ENCODE measurements at places on chromosomes 7 and 10. TPM values are rescaled to one million over a fixed set of nuclear protein-coding genes. Genes with fewer than 3 reads are reported as not detected.
A peak's percentile ranks its signal among the peaks of the same experiment; 100 is the strongest.

GRCh38 chr10:100020886-100021253, 11.1 kb upstream of the DNMBP start:
- H3K27me3 ChIP-seq, result no peaks in the 10 kb centered on the region
- no peak overlapping the region for H3K27ac ChIP-seq
- H3K4me3 ChIP-seq, result peak overlapping the region; percentile 19
- no peak for DNase-seq

DNA sequence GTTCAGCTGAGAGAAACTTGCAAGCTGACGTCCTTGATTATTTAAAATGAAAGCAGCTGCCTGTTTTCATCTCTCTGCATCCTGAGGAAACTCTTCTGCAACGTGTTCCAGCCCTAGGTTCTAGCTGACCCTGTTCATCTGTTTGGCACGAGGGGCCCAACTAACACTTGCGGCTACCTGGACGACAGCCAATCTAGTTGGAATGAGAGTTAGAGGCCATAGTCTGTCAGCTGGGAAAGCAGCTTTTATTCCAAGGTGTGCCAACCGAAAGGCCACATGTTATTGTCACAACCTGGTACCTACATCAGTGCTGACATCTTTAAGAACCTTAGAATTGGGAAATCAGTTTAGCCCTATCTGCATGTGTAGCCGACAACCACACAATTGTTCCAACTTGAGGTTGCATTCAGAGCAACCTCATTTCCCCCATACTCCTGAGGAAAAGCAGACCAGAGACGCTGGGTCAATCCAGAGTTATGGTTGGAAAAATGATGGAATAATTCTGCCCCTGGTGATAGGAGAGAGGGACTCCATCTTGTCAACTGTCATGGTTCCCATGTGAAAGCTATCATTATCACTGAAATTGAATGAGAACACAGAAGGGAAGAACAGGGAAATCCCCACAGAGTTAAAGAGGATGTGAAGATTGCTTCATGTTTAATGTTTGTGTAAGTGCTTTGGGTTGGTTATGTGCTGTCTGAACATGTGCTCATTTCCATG, 121.6 kb downstream of the EGFR start:
- DNase-seq, result no peak
- no peaks in the 10 kb centered on the region for H3K36me3 ChIP-seq
- no peak overlapping the region for H3K4me3 ChIP-seq
- peaks cover 9% of the 10 kb centered on the region for H3K27me3 ChIP-seq

The NUTM2A gene
- total RNA-seq, result 1.0 TPM

GRCh38 chr10:103757531-103758293, 97.7 kb downstream of the SH3PXD2A start:
- H3K27me3 ChIP-seq, result peaks cover 37% of the 10 kb centered on the region
- peaks cover 2% of the 10 kb centered on the region for H3K4me1 ChIP-seq
- H3K4me3 ChIP-seq, result no peak overlapping the region

The GPR26 gene
- not detected for total RNA-seq

DNA sequence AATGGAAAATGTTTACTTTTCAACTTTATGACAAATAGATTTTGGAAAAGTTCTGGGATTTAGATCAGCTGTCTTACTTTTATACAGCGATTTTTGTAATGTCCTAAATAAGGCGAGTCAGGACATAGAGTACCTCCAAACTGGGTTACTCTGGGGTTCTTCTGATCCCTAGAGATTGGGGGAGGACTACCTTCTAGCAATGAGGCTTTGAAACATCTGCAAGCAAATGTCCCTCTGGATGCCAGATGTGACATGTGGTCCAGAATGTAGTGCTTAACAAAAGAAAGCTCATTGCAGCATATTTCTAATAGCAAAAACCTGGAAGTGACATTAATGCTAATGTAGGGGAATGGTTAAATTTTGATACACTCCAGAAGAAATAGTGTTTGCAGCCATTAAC, 36.1 kb downstream of the ABRAXAS2 start:
- peaks cover 50% of the 10 kb centered on the region for H3K36me3 ChIP-seq
- no peak for DNase-seq
- no peaks in the 10 kb centered on the region for H3K27me3 ChIP-seq
- no peak overlapping the region for H3K4me3 ChIP-seq
- no peaks in the 10 kb centered on the region for H3K4me1 ChIP-seq

DNA sequence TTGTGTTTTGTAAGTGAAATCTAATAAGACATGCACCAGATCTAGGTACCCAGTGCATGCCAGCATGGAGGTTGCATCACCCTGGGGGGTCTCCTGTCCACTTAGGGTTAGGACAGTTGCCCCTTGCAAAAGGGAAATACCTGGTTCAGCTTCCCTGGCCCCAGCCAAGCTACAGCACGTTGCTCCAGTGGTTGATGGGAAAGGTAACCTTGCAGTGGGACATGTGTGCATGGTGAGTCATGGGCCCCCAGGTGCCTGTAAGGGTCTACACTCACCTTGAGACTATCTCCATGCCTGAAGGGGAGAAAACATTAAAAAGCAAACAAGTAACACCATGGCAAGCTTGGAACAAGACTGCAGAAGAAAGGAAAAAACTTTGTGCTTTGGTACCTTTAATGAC, 143.9 kb downstream of the LSM5 start:
- no peaks in the 10 kb centered on the region for H3K4me1 ChIP-seq
- no peaks in the 10 kb centered on the region for H3K36me3 ChIP-seq
- no peak overlapping the region for H3K27ac ChIP-seq
- DNase-seq, result no peak

DNA sequence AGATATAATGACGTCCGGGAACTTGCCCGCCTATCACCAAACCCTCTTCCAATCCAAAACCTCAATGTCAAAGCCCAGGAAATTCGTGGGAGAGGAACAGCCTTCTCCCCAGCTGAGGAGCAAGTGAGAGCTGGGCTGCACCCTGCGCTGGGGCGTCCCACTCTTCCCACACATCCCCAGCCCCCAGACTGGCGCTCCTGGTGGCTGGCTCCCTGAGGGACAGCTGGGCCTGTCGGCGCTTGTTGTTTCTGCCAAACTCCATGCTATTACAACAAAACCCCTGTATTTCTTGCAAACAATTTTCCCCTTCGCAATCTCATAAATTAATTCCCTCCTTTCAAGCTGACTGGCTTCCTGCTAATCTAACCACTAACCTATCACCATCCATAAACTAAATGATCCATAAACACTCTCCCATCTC, 53.0 kb downstream of the GRID1 start:
- no peak overlapping the region for H3K4me3 ChIP-seq
- no peak for DNase-seq
- no peak overlapping the region for H3K27ac ChIP-seq
- no peaks in the 10 kb centered on the region for H3K36me3 ChIP-seq

The GJC3 gene
- not detected for total RNA-seq

- H3K27ac ChIP-seq, result no peak overlapping the region
- no peak for DNase-seq
- no peak overlapping the region for H3K4me3 ChIP-seq
- no peaks in the 10 kb centered on the region for H3K4me1 ChIP-seq
- no peaks in the 10 kb centered on the region for H3K36me3 ChIP-seq
- H3K27me3 ChIP-seq, result peaks cover 7% of the 10 kb centered on the region
Measured at GRCh38 chr10:58414270-58415041, 29.2 kb downstream of the TFAM start.

DNA sequence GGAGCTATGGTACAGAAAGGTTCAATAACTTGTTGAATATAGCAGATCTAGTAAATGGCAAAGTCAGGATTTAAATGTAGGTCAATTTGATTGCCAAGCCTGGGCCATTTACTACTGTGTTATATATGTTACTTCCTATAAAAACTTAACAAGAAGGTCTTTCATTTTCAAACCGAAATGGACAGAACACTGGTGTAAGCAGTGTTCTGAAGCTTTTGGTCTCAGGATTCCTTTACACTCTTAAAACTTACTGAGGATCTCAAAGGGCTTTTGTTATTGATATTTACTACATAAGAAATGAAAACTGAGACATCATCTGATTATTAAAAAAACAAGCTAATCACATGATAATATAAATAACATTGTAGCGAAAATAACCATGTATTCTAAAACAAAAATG, 114.7 kb downstream of the PTEN start:
- no peak overlapping the region for H3K27ac ChIP-seq
- DNase-seq, result no peak
- peaks cover 24% of the 10 kb centered on the region for H3K4me1 ChIP-seq
- no peaks in the 10 kb centered on the region for H3K36me3 ChIP-seq
- no peak overlapping the region for H3K4me3 ChIP-seq
- no peaks in the 10 kb centered on the region for H3K27me3 ChIP-seq

DNA sequence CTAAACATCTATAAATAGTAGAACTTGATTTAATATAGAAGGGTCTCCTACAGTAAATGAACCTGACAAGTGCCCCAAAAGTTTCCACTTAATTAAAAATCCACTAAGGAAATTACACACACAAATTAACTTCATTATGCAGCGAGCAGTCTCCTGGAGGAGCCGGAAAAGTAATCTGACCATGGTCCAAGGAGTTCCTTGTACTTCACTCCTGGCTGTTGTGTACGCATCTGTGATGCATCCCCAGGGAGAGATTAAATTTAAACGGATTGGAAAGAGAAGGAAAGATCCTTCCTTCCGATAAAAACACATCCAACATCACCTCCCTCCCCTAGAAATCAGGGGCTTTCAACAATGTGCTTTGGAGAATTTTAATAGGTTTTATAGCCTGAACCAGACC, 85.5 kb downstream of the PARD3 start:
- H3K27me3 ChIP-seq, result peaks cover 2% of the 10 kb centered on the region
- no peak overlapping the region for H3K4me3 ChIP-seq
- H3K36me3 ChIP-seq, result no peaks in the 10 kb centered on the region
- DNase-seq, result no peak
- no peak overlapping the region for H3K27ac ChIP-seq

DNA sequence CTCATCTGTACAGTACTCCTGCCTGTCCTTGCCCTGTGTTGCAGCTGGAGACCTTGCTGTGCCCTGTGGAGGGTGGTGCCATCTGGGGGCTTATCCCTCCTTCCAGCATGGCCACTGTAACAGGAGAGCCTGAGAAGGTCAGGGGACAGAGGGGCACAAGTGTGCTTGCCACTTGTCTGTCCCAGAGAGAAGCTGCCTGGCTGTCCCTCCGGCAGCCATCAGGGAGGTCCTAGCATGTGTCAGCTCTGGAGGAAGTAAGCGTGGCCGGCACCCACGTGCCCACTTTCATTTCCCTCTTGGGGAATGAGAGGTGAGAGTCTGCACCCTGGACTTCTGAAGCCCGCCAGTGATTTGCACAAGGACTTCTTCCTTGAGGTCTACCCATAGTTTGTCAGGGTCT, 97.0 kb upstream of the PPIF start:
- peak; percentile 63 for DNase-seq
- H3K4me1 ChIP-seq, result peaks cover 100% of the 10 kb centered on the region
- H3K27me3 ChIP-seq, result no peaks in the 10 kb centered on the region

The CRYGN gene
- total RNA-seq, result not detected

The CYP3A4 gene
- not detected for total RNA-seq

- no peaks in the 10 kb centered on the region for H3K27me3 ChIP-seq
- H3K36me3 ChIP-seq, result peaks cover 70% of the 10 kb centered on the region
- H3K4me1 ChIP-seq, result peaks cover 56% of the 10 kb centered on the region
- peak overlapping the region; percentile 74 for H3K27ac ChIP-seq
- DNase-seq, result no peak
Measured at GRCh38 chr10:95264227-95265051, 26.4 kb downstream of the PDLIM1 start.

The GPR15LG gene
- not detected for total RNA-seq

GRCh38 chr10:1180071-1180730, 124.0 kb downstream of the WDR37 start:
- no peak overlapping the region for H3K4me3 ChIP-seq
- no peak overlapping the region for H3K27ac ChIP-seq
- H3K4me1 ChIP-seq, result no peaks in the 10 kb centered on the region
- H3K27me3 ChIP-seq, result peaks cover 3% of the 10 kb centered on the region

GRCh38 chr10:18456984-18457383, 194.4 kb downstream of the NSUN6 start:
- no peak overlapping the region for H3K4me3 ChIP-seq
- no peaks in the 10 kb centered on the region for H3K36me3 ChIP-seq
- H3K4me1 ChIP-seq, result peaks cover 20% of the 10 kb centered on the region
- H3K27me3 ChIP-seq, result no peaks in the 10 kb centered on the region
- DNase-seq, result no peak

DNA sequence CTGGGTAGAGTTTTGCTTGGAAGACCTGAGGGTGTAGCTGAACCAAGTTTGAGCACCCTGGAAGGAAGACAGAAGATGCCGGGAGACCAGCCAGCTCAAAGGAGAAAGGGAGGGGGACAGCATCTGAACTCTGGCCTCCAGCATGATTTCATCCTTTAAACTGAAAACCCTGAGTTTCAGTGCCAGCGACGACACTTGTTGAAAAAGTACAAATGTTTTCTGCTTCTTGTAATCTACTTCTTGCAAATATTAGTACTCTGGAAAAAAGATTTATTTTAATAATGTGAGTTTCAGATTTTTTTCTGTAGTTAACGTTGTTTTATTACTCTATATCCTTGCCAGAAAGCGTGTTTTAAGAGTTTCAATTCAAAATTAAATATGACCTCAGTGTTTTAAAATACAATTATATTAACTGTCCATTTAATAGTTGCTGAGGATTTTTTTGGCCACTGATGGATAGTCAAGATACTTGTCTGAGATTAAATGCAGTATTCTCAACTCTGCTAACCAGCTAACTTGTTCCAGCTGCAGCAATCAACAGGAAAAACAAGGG, 227.7 kb downstream of the MGMT start:
- no peaks in the 10 kb centered on the region for H3K4me1 ChIP-seq
- H3K4me3 ChIP-seq, result no peak overlapping the region
- DNase-seq, result no peak
- no peak overlapping the region for H3K27ac ChIP-seq
- H3K27me3 ChIP-seq, result no peaks in the 10 kb centered on the region

DNA sequence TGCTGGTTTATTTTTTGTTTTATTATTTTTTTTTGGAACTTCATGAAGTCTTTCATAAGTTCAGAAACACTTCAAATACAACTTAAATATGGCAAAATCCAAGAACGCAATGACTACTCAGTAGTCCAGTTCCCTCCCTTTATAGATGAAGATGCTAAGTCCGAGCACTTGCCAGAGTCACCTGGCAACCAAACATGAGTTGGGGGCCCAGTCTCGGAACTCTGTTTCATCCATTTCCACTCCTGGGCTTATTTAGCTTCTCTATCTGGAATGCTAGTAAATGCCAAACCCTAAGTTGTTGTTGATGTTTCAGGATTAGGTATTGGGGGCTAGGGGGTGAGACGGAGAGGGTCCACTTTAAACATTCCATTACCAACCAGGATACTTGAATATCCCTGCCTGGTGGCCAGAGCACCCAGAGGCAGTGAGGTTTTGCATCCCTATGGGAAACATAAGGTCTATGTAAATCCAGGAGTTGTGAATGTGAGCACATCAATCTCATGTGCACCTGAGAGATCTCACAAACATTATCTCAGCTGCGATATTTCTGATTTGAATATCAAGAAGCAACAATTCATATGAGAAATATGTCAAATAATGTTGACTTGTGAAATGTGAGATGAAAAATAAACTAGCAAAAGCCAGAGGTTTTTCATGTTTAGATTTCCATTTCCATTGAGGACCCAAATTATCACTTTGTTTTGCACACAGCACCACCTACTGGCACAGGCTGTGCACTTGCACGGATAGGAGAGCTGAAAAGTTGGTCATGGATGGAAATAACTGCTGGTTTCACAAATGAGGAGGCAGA, 129.3 kb downstream of the PKD1L1 start:
- no peak overlapping the region for H3K4me3 ChIP-seq
- H3K36me3 ChIP-seq, result no peaks in the 10 kb centered on the region
- H3K4me1 ChIP-seq, result peaks cover 7% of the 10 kb centered on the region
- no peak for DNase-seq
- no peaks in the 10 kb centered on the region for H3K27me3 ChIP-seq

The SNCG gene
- total RNA-seq, result not detected
